ENCODE measurements at places on chromosomes 7 and 10.

- no peaks in the 10 kb centered on the region for H3K4me1 ChIP-seq
- no peak for DNase-seq
- H3K36me3 ChIP-seq = no peaks in the 10 kb centered on the region
- peaks cover 8% of the 10 kb centered on the region for H3K27me3 ChIP-seq
These were observed 94.2 kb upstream of the GPR26 start for GRCh38 chr10:123571978-123572377.

GRCh38 chr7:85521108-85521694, 334.3 kb upstream of the SEMA3D start:
- no peaks in the 10 kb centered on the region for H3K27me3 ChIP-seq
- no peaks in the 10 kb centered on the region for H3K36me3 ChIP-seq
- no peak for DNase-seq
- no peak overlapping the region for H3K27ac ChIP-seq
- H3K4me1 ChIP-seq = no peaks in the 10 kb centered on the region

DNA sequence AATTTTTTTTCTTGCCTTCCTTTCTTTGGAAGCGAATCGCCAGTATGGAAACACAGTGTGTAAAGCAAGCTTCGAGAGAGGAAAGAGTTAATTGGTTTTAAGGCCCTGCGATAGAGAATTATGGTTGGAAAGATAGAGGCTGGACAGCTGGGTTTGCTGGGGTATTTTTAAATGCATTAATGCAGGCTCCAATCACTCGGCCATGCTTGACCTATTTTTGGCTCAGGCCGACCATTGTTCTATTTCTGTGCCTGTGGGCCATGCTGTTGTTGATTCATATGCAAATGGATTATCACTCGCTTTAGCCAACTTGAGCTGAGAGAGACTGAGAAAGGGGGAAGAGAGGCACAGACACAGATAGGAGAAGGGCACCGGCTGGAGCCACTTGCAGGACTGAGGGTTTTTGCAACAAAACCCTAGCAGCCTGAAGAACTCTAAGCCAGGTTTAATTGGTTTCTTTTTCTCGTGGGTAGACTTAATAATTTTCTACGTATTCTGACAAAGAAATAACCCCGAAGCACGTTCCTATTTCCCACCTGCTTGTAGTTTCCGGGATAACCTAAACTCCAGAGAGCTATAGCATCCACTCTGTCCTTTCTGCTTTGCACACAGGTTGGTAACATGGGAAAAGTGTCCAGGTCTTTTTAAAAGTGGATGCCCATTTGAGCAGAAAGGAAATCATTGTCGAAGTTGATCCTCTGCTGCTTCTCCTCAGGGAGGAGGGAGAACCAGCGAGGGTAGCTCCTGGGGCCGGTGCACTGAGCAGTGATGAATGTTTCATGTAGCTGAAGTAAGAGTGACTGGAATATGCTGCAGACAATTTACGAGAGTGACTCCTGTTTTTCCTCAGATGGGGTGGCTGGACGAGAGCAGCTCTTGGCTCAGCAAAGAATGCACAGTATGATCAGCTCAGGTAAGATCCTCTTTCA, at the start of gene HDAC9:
Gene HDAC9 (plus strand): TSS at position 338 of the 929 bp plus-strand sequence. CDS start 554 bp downstream, at position 892.
- H3K36me3 ChIP-seq = no peaks in the 10 kb centered on the region
- DNase-seq = no peak
- peaks cover 8% of the 10 kb centered on the region for H3K27me3 ChIP-seq
- H3K4me3 ChIP-seq = peak within 1 kb of the TSS; percentile 59

- no peak overlapping the region for H3K4me3 ChIP-seq
- H3K36me3 ChIP-seq = no peaks in the 10 kb centered on the region
- H3K27me3 ChIP-seq = no peaks in the 10 kb centered on the region
- H3K4me1 ChIP-seq = peaks cover 6% of the 10 kb centered on the region
- no peak for DNase-seq
- H3K27ac ChIP-seq = no peak overlapping the region
These were observed 181.9 kb downstream of the TNS3 start for GRCh38 chr7:47400001-47400400.

- H3K27ac ChIP-seq = no peak overlapping the region
- H3K36me3 ChIP-seq = no peaks in the 10 kb centered on the region
- peaks cover 7% of the 10 kb centered on the region for H3K27me3 ChIP-seq
- DNase-seq = no peak
These were observed 11.4 kb downstream of the NPVF start for GRCh38 chr7:25216837-25217236.

DNA sequence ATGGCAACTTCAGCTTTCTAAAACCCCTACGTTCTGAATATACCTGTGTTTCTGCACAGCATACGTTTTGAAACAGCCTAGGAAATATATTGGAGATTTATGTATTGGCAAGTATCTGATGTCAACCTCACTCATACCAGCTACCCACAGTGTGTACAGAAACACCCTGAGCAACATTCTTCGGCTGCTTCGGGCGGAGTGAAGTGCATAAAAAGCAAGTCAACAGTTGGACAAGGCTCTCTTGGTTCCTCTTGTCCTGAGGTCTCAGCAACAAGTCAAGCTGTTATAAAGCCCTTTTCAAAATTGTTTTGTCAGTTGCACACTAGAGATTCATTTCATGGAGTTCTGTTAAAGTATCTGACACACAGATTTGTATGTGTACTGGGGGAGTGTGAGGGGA, 40.0 kb upstream of the PAPSS2 start:
- no peak overlapping the region for H3K27ac ChIP-seq
- peaks cover 8% of the 10 kb centered on the region for H3K27me3 ChIP-seq
- no peak overlapping the region for H3K4me3 ChIP-seq
- no peaks in the 10 kb centered on the region for H3K4me1 ChIP-seq
- DNase-seq = no peak
- no peaks in the 10 kb centered on the region for H3K36me3 ChIP-seq

GRCh38 chr7:112010994-112011393, 195.2 kb downstream of the DOCK4 start:
- no peaks in the 10 kb centered on the region for H3K4me1 ChIP-seq
- no peak for DNase-seq
- H3K4me3 ChIP-seq = no peak overlapping the region

DNA sequence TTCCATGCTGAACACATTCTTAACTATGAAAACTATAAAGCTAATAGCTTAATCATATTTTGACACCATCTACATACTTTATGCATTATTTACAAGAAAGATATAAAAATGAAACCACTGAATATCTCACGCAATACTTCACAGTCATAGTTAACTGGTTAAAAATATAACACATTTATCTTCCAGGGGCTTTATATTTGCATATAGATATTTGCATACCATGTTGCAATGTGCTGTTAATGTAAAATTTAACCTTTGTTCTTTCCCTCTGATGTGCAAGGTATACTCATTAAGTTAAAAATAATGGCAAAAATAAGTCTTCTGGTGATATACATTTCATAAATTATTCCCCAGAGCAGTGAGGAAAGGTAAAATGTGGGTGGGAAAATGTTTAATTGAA, 76.9 kb upstream of the MGMT start:
- DNase-seq = no peak
- no peaks in the 10 kb centered on the region for H3K4me1 ChIP-seq
- no peaks in the 10 kb centered on the region for H3K36me3 ChIP-seq
- no peak overlapping the region for H3K4me3 ChIP-seq
- H3K27ac ChIP-seq = no peak overlapping the region

DNA sequence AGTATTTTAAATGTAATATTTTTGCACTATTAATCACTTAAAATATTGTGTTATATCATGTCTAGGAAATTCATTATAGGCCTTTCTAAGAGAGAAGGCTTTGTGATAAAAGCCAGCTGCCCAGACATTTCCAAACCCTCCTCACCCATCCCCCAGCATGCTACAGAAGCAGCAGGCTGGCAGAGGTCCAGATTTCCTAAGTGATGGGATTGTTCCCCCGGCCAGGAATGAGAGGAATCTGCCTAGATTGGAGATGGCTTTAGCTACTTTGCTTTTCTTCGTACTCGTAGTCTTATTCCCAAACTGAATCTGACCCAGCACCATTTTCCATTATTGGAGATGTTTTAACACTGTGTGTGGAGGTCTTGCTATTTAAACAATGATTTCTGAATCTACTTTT, 29.4 kb downstream of the CDK14 start:
- peaks cover under 1% of the 10 kb centered on the region for H3K27me3 ChIP-seq
- no peaks in the 10 kb centered on the region for H3K4me1 ChIP-seq
- H3K36me3 ChIP-seq = no peaks in the 10 kb centered on the region
- no peak for DNase-seq
- no peak overlapping the region for H3K4me3 ChIP-seq
- H3K27ac ChIP-seq = no peak overlapping the region

DNA sequence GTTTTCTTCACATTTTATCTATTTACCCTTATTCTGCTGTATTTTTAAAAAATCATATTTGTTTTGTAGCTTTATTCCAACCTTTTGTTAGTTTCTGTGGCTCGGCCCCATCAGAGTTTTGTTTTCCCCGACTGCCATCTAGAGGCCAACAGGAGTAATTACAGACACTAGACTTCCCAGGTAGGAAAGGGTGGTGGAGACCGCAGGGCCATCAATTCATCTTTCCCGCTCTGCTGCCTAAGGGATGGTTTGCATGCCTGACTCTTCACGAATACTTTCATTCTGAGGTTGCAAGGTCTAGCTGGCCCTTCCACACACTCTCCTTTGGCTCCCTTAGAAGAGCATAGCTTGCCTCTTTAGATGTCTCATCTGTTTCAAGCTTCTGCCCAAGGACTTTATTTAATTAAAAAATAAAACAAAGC, 38.3 kb downstream of the LYZL2 start:
- peaks cover 15% of the 10 kb centered on the region for H3K27me3 ChIP-seq
- H3K4me1 ChIP-seq = no peaks in the 10 kb centered on the region
- H3K36me3 ChIP-seq = no peaks in the 10 kb centered on the region
- DNase-seq = peak; percentile 31

DNA sequence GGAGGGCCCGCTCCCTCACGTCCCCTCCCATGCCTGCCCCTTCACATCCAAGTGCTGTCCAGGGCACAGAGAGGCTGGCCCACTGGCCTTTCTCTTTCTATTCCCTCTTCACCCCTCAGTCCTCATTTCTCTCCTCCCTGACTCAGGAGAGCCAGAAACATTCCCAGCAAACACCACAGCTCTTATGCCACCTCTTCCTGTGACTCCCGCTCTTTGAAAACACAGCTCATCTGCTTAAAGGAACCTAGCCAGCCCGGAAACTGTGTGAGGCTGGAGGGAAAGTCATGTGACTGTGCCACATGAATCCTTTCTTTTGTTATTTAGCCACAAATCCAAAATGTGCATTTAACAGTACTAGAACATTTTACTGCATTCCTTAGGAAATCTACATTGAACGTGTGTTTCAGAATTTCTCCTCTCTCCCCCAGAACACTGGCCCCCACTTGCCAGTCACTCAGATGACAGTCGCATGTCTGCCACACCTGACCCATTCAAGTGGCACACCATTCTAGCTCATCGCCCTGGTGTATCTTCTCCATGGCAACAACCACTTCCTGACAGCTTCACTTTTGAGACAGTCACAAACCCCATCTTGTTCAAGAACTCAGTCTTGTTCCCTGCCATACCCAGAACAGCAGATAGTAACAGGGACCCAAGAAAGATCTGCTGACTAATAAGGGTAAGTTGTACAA, 42.8 kb downstream of the GRB10 start:
- peak overlapping the region; percentile 37 for H3K27ac ChIP-seq
- H3K4me1 ChIP-seq = peaks cover 10% of the 10 kb centered on the region
- peak; percentile 63 for DNase-seq
- peak overlapping the region; percentile 16 for H3K4me3 ChIP-seq

- peak overlapping the region; percentile 98 for H3K4me3 ChIP-seq
- peak; percentile 98 for DNase-seq
- peak overlapping the region; percentile 99 for H3K27ac ChIP-seq
- peaks cover 25% of the 10 kb centered on the region for H3K4me1 ChIP-seq
- H3K27me3 ChIP-seq = peaks cover 1% of the 10 kb centered on the region
These were observed 9.1 kb upstream of the FXYD4 start for GRCh38 chr10:43362191-43362839.

GRCh38 chr7:87600130-87601124, at the start of gene ABCB1:
TSS of gene ABCB1 (minus strand) at chr7:87600884. CDS start at chr7:87600184, 700 bp downstream.
- no peaks in the 10 kb centered on the region for H3K36me3 ChIP-seq
- peaks cover 24% of the 10 kb centered on the region for H3K27me3 ChIP-seq
- H3K27ac ChIP-seq = peak within 1 kb of the TSS; percentile 5
- peak within 1 kb of the TSS; percentile 89 for H3K4me3 ChIP-seq
- H3K4me1 ChIP-seq = peaks cover 31% of the 10 kb centered on the region

GRCh38 chr10:28892818-28893547, 215.7 kb downstream of the BAMBI start:
- H3K4me1 ChIP-seq = no peaks in the 10 kb centered on the region
- no peak overlapping the region for H3K4me3 ChIP-seq
- H3K27me3 ChIP-seq = no peaks in the 10 kb centered on the region
- no peak overlapping the region for H3K27ac ChIP-seq

DNA sequence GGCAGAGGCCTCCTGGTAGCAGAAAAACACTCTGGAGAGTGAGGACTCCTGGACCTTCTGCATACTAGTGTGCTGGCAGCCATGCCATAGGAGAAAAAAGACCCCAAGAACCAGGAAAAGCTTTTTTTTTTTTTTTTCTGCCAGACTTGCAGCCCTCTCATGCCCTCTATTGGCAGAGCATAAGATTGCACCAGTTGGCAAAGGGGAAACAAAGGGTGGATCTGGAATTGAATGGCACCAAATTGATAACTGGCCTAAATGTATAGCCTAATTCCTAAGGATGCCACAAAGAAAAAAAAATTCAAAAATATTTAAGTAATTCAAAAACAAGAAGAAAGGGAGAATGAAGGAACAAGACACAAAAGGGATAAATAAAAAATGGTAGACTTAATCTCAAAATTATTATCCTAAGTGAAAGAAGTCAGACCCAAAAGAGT, 112.5 kb upstream of the GHITM start:
- H3K36me3 ChIP-seq = no peaks in the 10 kb centered on the region
- no peaks in the 10 kb centered on the region for H3K27me3 ChIP-seq

DNA sequence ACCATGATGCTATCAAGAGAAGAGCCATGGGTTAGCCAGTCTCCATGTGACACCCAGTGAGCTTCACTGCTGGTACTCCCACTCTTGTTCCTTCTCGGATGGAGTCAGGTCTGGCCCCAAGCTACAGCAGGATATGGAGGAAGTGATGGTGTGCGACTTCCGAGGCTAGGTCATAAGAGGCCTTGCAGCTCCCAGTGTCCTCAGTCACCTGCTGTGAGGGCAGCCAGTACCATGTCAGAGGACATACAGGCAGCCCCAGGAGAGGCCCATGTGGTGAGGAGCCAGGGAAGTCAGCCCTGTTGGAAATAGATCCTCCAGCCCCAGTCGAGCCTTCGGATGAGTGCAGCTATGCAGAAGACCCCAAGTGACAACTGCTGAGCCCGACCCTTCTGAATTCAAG, 237.0 kb downstream of the EBF3 start:
- H3K27me3 ChIP-seq = no peaks in the 10 kb centered on the region
- no peak overlapping the region for H3K4me3 ChIP-seq
- no peaks in the 10 kb centered on the region for H3K4me1 ChIP-seq
- DNase-seq = no peak
- H3K36me3 ChIP-seq = no peaks in the 10 kb centered on the region
